ENCODE measurements at places on chromosomes 7 and 10.

DNA sequence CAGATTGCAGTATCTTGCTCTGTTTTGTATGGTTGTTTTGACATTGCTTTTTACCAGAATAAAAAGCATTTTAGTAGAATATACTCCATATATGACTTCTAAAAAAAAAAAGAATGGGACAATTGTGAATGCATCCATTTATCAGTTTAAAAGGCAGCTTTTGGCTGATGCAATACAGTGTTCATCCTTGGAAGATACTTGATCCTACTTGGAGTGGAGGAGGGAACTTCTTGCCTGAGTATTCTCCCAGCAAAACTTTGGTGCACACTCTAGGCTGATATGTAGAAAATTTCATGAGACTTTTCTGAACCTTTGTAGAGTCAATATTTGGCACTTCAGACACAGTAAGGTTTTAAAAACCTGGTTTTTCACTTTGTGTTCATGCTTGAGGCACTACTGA, 40.2 kb downstream of the WDR11 start:
- DNase-seq: no peak

DNA sequence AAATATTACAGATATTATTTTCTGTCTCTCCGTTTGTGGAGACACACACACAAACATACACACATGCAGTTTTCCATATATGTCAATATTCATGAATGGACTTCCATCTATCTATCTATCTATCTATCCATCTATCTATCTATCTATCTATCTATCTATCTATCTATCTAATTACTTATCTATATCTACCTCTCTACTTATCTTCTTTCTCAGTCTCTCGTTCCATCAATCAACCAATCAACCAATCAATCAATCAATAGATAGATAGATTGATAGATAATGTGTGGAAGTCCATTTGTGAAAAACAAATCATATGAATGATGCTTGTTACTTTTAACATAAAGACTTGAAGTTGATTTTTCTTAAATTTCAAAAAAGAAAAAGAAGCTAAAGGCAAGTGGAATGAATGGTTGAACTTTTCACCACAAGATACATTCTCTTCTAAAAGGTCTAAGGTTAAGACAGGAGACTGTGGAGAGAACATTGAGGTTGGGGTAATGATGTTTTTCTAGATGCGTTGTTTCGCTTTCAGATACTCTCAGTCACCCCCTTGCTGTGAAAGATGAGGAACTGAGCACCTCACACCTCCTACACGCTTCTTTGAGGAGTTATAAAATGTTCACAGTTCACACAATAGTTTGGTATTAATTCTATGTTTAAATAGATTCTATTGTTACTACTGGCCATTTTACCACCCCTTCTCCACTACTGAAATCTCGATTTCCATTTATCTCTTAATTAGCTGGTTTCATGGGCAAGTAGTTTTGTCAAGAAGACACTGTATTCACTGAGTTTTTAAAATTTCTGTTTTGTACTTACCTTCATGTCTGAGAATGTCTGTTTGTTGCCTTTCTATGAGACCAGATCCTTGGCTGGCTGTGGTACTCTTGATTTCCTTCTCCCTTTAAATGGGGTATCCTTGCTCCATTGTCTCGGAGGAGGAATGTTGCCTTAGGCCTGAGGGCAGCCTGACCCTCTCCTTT, 114.1 kb downstream of the EMX2 start:
- DNase-seq: no peak

- DNase-seq: no peak
Measured at GRCh38 chr7:74092964-74093471, 9.4 kb downstream of the LIMK1 start.

DNA sequence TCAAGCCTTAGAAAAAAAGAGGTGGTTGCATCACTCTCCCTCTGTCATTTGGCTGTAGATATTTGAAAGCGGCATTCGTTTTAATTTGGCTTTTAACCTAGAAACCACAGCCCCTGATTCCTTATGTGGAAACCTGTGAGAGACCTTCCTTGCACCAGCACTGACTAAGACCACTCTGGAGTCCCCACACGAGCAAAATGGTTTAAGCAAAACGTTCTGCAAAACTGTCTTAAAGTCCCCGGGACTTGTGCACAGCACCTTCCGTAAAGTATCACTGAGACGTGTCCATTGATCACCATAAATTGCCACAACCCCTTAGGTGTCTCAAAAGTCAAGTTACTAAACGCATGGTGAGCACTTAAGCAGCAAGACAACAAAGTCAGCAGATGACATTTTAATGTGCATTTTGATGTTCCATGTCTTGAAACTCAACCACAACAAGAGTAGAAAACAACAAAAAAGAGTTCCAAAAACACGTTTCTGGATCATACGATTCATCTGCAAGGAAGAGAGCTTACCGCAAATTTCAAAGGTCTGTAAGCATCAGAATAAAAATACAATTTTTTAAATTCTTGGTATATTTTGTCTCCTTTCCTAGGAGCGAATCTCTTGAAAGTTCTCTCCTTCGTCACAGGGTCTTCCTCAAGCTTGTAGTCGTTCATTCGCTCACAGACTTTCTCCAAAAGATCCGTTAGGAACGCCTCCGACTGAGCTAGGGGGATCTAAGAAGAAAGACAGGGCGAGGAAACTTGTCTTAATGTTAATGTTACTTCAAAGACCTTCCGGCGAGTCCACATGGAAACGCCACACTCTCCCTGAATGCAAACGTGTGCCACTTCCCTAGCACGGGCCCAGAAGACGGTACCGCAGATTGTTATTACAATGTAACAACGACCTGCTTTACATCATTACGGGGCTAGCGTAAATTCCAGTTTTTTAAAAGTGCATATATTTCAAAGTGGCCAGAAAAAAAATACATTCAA, 37.7 kb downstream of the CNPY1 start:
- no peak for DNase-seq

GRCh38 chr7:81791568-81792518, 22.0 kb upstream of the HGF start:
- no peak for DNase-seq

DNA sequence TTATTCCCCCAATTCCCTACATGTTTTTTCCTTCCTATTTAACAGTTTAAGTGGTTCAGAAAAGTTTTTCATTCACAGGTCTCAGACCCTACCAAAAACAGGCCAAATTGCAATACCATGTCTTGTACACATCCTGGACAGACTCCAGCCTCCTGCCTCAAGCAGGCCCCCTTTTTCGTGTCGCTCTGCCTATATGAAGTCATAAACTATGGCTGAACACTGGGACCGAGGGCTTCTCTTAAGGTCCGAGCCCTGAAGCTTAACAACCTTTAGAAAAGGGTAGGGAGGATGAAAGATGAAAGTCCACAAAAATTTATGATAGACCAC, 1.4 kb downstream of the FBXW4 start:
- DNase-seq: no peak

GRCh38 chr10:58952747-58953466, 223.5 kb upstream of the PHYHIPL start:
- no peak for DNase-seq

- DNase-seq: no peak
Measured at GRCh38 chr7:149330914-149331567, 69.0 kb downstream of the ZNF783 start.

- DNase-seq: no peak
Measured at GRCh38 chr7:85725026-85725425, 538.2 kb upstream of the SEMA3D start.

DNA sequence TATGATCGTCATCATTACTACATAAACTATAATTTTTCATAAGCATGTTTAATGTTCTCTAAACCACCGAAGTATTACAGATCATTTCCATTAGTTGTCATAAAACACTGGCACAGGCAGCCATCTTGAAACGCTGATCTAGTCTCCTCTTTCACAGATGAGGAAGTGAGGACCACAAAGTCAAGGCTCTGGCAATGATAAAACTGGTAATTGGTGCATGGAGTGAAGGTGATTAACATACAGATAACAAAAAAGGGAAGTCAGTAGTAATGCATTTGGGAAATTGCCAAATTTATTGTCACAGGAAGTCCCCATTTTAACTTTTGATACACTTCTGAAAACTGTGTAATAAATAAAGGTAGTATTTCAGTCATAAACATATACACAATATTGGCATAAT, 49.3 kb downstream of the FBXL13 start:
- no peak for DNase-seq
